8988T (cell line): ENCODE measurements at places on chromosomes 2 and 18.
A peak's percentile ranks its signal among the peaks of the same experiment; 100 is the strongest.

DNA sequence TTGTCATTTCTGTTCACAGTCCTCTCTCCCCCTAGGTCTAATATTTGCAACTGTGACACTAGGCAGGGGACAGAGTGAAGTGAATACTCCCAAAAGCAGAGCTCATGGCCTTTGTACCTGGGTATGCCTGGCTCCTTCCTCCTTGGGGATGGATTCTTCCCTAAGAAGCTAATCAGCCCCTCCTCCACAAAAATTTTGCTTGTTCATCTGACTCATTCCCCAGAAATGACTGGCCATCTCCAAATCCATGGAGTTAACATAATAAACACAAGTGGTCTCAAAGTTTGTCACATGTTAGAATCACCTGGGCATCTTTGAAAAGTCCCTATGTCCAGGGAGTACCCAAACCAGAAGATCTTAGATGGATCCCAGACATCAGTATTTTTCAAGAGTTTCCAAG is 65.3 kb downstream of the SUCLG1 start:
- no peak for DNase-seq

DNA sequence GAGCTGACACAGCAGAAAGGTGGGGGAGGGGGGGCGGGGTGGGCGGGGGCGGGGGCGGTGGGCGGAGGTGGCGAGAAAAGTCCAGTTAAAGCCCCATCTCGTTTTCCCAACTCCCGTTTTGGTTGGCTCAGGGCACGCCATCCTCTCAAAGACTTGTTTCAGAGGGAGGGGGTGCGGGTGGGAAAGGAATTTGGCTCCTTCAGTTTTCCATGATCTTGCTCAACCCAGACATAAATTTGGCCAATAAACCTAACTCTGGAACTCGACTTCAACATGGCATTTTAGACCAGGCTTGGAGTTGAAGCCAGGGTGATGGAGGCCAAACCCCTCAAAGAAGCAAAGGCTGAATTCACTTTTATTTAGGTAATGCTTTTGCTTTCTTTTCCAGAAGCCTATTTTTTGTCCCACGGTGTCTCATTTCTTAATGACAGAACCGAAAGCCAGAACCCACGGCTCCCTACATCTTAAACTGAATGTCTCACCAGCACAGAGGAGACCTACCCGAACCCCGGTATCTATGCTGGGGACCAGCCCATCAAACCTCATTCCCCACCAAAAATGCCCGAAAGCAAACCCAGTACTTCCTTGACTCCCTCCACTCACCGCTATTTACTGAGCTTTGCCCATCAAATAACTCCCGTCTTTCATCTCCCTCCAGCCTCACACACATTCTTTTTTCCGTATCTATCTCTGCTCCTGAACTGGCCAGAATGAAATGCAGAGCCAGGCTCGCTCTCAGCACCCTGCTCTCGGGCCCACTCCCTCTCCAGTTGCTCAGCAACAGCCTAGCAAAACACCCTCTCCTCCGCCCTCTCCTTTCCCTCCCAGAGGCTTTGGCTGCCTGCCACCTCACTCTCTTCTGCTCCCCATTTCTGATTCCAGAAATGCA is 4.3 kb downstream of the IGFBP5 start:
- no peak for DNase-seq

DNA sequence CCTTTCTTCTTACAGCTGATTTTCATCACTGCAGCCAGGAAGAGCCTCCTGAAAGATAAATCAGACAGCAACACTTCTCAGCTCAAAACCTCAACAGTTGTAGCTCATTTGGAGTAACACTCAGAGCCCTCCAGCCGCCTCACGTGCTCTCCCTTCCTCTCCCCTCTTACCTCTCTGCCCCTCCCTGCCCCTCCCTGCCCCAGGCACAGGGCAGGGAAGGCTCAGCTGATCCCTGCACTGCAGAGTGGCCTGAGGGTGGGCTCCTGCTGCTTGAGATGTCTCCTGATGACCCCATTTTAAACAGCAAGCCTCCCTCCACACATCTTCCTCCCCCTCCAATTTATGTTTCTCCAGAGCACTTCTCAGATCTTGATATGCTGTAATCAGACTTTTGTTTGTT is 54.4 kb downstream of the SH3YL1 start:
- DNase-seq = no peak

GRCh38 chr2:120988700-120989511 is 253.2 kb downstream of the GLI2 start:
- no peak for DNase-seq

- DNase-seq = no peak
These were observed 286.8 kb downstream of the TRIB2 start for GRCh38 chr2:13003500-13003899.

DNA sequence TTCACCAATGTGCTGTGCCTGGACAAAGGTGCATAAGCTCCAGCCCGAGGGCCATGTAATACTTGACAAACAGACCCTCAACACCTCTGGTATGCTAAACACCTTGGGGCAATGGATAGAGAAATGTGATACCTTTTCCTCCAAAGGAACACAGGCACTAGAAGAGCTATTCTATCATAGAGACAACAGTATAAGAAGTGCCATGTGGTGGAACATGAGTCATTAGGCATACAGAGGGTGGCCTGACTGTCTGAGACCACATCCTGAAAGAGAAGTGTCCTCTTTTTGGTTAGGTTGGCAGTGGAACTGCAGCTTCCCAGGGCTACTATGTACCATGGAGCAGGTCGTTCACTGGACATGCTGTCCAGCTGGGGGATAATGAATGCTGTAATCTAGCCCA is 153.9 kb downstream of the INSIG2 start:
- DNase-seq = no peak

GRCh38 chr2:162766092-162766491 is 72.5 kb downstream of the KCNH7 start:
- no peak for DNase-seq

DNA sequence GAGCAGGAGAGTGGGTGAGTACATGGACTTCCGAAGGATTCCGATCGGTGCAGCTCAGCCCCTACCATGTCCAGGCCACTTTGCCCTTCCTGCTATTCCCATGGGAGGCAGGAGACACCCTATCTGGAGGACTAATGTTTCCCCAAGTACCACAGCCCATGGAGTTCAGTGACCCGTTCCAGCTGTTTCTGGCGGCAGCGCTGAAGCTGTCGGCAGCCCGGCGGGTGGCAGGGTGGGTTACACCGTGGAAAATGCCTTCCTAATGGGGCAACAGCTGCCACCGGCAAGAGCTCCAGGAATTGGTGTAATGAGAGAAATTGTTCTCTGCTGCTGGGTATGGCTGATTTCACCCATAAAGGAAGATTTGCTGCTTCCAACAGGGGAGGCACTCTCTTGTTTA is 98.3 kb downstream of the MYCN start:
- no peak for DNase-seq

GRCh38 chr2:206084439-206084869 is 1.5 kb downstream of the INO80D start:
- peak; percentile 40 for DNase-seq

DNA sequence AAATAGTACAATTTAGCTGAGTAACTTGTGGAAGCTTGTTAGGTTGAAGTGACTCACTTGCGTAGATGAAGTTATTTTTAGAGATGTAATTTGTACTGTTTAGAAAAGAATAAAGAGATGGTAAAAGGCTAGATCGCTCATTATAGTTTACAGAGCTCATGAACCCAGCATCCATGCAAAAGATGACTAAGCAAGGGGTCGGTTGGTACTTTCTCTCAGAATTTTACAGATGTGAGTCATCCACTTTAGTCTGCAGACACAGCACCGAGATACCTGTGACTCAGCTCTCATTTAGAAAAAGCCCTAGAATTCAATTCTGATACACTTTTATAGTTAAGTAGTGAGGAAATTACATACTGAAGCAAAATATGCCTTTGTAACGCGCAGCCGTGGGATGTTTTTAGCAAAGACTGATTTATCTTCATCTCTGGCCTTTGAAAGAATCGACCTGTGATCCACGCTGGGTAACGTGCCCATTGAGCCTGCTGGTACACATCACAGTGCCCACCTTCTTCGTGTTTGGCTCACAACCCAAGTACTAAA is 116.5 kb upstream of the FOSL2 start:
- DNase-seq = peak; percentile 28

GRCh38 chr2:38074764-38075506 is 1.0 kb downstream of the CYP1B1 start:
- DNase-seq = no peak

DNA sequence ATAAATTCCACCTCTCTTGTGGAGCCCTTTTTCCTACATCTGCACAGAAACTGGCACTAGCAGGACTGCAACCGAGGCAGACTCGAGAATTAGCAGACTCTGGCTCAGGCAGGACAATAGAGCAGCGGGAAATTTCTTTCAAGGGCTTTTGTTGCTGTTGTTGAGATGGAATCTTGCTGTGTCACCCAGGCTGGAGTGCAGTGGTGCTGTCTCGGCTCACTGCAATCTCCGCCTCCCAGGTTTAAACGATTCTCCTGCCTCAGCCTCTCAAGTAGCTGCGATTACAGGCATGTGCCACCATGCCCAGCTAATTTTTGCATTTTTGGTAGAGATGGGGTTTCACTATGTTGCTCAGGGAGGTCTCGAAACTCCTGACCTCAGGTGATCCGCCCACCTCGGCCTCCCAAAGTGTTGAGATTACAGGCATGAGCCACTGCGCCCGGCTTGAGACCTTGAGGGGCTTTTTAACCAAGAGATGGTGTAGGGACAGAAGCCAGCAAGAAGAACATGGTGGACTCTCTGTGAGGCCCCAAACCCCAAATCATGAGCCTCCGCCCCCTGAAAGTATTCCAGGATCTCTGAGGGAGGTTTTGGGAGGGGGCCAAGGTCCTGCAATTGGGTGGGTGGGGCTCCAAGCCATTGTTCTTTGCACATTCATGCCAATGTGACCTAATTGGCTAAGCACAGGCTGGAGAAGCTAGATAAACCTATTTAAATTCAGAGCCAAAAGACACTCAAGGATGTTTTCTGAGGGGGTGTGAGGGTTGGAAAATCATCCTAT is 68.4 kb upstream of the MSH2 start:
- no peak for DNase-seq

- no peak for DNase-seq
These were observed 1221.1 kb upstream of the ACVR2A start for GRCh38 chr2:146623771-146624170.

- no peak for DNase-seq
These were observed 841.0 kb upstream of the PIK3C3 start for GRCh38 chr18:41113885-41114482.

DNA sequence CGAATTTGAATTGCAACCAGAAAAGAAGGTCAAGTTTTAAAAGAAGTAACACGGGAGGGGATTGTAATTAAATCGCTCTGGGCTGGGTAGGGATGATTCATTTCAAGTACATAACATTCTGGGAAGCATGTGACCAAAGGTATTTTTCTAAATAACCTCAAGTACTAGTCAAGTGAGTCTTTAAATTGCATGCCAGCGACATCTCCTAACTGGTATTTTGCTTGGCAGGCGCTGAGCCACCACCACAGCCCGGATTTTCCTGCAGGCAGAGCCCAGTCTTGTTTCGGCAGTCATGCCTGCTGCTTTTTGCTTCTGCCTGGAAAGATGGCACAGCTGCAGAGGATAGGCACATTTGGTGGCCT is 33.7 kb upstream of the NPAS2 start:
- no peak for DNase-seq

- DNase-seq = no peak
These were observed 9.6 kb downstream of the IL1A start for GRCh38 chr2:112774536-112775285.

- no peak for DNase-seq
These were observed 1.5 kb downstream of the RNF152 start for GRCh38 chr18:61891271-61891670.
